GM23248 (cell line): ENCODE measurements at places on chromosomes 7 and 10. TPM values are rescaled to one million over a fixed set of nuclear protein-coding genes. Genes with fewer than 3 reads are reported as not detected.
A peak's percentile ranks its signal among the peaks of the same experiment; 100 is the strongest.

GRCh38 chr7:65373608-65374351 lies at the start of gene ZNF92:
Gene ZNF92, plus strand, starts transcription at chr7:65373855. Its CDS starts 143 bp downstream, at chr7:65373998.
- peaks cover 9% of the 10 kb centered on the region for H3K4me1 ChIP-seq
- peak; percentile 99 for DNase-seq
- peak within 1 kb of the TSS; percentile 98 for H3K4me3 ChIP-seq

GRCh38 chr7:138563808-138564207 lies 103.7 kb downstream of the TRIM24 start:
- no peaks in the 10 kb centered on the region for H3K27me3 ChIP-seq
- H3K4me1 ChIP-seq = no peaks in the 10 kb centered on the region
- H3K4me3 ChIP-seq = no peak overlapping the region

DNA sequence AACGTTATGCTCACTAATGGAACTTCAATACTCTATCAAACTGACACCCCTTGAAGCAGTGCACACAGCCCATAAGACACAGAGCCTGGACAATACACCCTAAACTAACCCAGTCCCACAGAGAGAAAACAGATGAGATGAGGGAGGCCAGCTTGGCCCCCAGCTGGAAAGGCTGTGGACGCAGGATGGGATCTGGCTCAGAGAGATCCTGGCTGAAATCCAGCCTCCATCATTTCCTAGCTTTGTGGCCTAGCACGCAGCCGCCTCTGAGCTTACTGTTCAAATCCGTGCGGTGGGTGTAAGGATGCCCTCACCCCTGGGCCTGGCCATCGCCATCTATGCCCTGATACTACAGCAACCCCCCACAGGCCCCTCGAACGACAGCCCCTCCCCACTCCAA lies 32.7 kb downstream of the SNX8 start:
- H3K4me1 ChIP-seq = peaks cover 12% of the 10 kb centered on the region; the same call in 1 of the 2 replicates
- peak; percentile 64 for DNase-seq
- H3K36me3 ChIP-seq = no peaks in the 10 kb centered on the region
- H3K4me3 ChIP-seq = no peak overlapping the region
- H3K27ac ChIP-seq = no peak overlapping the region

GRCh38 chr7:30710669-30711068 lies 28.4 kb upstream of the CRHR2 start:
- peaks cover 8% of the 10 kb centered on the region; the same call in 1 of the 2 replicates for H3K27me3 ChIP-seq
- H3K4me3 ChIP-seq = no peak overlapping the region

GRCh38 chr10:128932071-128932820 lies 534.8 kb upstream of the MGMT start:
- H3K36me3 ChIP-seq = no peaks in the 10 kb centered on the region
- H3K27ac ChIP-seq = no peak overlapping the region
- no peak for DNase-seq

GRCh38 chr10:28669227-28670173 lies 7.8 kb upstream of the BAMBI start:
- H3K27me3 ChIP-seq = peaks cover 53% of the 10 kb centered on the region
- H3K4me3 ChIP-seq = peak overlapping the region; percentile 57
- no peak for DNase-seq
- H3K36me3 ChIP-seq = no peaks in the 10 kb centered on the region

Gene FGL2
- total RNA-seq = 3.8 and 4.8 TPM in 2 replicates

Gene MYH16
- total RNA-seq = not detected in 2 replicates

Gene ELAPOR2
- 1.0 and 1.8 TPM in 2 replicates for total RNA-seq

Gene CYP3A7
- not detected in 2 replicates for total RNA-seq

Gene AGBL3
- total RNA-seq = 2.4 TPM in 2 replicates

Gene PRSS37
- not detected in 2 replicates for total RNA-seq

Gene CYP2C19
- not detected in 2 replicates for total RNA-seq

Gene FAM13C
- total RNA-seq = 0.51 and 0.54 TPM in 2 replicates
